ENCODE measurements at places on chromosomes 1 and 21. TPM values are rescaled to one million over a fixed set of nuclear protein-coding genes. Genes with fewer than 3 reads are reported as not detected.

Gene WDTC1
- total RNA-seq = 21.4 TPM

Gene SLC26A9
- not detected for total RNA-seq

Gene NBPF4
- not detected for total RNA-seq

Gene DCLRE1B
- total RNA-seq = 3.6 TPM

Gene AJAP1
- total RNA-seq = under 0.01 TPM

Gene IER5
- 34.1 TPM for total RNA-seq

Gene BNIPL
- 0.38 TPM for total RNA-seq

Gene OR2M3
- not detected for total RNA-seq

Gene DISC1
- 6.2 TPM for total RNA-seq

Gene AK2
- total RNA-seq = 185 TPM

Gene CYP2J2
- total RNA-seq = not detected

Gene PTPN22
- 3.1 TPM for total RNA-seq

Gene OR2L13
- under 0.01 TPM for total RNA-seq

Gene ICOSLG
- total RNA-seq = 0.19 TPM

Gene PRAMEF4
- total RNA-seq = not detected

Gene BRDT
- not detected for total RNA-seq

Gene ERICH3
- not detected for total RNA-seq

Gene LEFTY2
- not detected for total RNA-seq

Gene FMN2
- 73.6 TPM for total RNA-seq

Gene COL11A1
- 5.9 TPM for total RNA-seq

Gene SIPA1L2
- 5.1 TPM for total RNA-seq

Gene SLC45A1
- total RNA-seq = 1.4 TPM

Gene S100A11
- total RNA-seq = 38.5 TPM

Gene TTLL7
- 19.4 TPM for total RNA-seq

Gene KCNC4
- total RNA-seq = 6.3 TPM

Gene TDRD5
- total RNA-seq = not detected

All from regular cardiac myocyte (primary cell).